ENCODE measurements at places on chromosomes 3 and 15.

DNA sequence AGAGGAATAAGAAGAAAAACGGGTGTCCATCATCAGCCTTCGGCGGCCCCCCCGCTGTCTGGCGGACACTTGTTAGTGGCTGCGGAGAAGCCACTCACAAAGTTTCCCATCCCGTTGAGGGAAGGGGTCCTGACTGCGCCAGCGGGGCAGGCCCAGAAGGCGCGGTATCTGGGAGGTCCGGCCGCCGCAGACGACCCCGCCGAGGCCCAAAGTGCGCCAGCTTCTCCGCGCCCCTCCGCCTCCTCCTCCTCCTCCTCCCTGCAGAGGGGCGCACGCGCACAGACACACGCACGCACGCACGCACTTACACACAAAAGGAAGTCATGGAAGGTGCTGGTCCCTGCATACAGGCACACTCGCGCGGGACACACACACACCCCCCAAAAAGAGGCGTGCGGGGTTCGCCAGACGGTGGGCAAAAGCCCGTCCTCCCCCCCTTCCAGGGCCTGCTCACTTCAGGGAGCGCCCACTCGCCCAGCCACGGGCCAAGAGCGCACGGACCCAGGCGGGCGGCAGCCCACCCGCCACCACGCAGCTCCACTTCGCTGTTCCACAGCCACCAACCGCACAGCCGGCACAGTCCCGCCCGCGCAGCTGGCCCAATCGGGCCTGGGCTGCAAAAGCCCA, 18.0 kb downstream of the ZNF148 start:
- peak; percentile 76 for DNase-seq

DNA sequence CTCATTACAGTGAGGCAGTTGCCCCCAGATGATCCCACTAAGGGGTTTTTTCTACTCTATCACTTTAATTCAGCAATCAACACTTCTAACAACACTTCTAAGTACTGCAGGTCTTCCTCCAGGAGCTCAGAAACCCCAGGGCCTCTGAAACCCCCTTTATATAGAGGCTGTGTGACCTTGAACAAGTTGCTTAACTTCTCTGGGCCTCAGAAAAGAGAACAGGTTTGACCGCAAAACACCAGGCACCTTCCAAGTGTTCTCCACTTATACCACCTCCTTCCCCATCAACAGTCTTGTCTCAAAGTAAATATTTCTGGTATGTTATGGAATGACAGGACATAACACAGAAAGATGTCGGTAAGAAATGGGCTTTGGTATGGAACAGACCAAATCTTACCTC, 85.7 kb upstream of the WNT5A start:
- no peak for DNase-seq

DNA sequence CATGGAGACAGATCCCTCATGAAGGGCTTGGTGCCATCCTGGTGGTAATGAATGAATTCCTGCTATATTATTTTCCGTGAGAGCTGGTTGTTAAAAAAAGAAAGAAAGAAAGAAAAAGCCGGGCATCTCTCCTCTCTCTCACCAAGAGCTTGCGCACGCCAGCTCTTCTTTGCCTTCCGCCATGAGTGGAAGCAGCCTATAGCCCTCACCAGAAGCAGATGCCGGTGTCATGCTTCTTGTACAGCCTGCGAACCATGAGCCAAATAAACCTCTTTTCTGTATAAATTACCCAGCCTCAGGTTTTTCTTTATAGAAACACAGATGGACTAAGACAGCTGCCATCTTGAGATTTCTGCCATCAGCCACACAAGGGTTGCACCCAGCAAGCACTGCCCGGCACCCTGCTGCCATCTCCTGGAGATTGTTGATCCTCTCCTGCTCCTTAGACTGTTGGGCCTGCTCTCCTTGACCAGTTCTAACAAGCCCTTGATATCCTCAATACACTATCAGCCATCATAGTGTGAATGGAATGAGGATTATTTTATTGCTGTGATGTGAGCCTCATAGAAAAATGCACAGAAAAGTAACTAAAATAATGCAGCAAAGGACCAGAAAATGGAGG, 3.5 kb upstream of the AHSG start:
- DNase-seq, result no peak

- no peak for DNase-seq
Observed at GRCh38 chr3:157045238-157045850, 114.6 kb downstream of the CCNL1 start.

DNA sequence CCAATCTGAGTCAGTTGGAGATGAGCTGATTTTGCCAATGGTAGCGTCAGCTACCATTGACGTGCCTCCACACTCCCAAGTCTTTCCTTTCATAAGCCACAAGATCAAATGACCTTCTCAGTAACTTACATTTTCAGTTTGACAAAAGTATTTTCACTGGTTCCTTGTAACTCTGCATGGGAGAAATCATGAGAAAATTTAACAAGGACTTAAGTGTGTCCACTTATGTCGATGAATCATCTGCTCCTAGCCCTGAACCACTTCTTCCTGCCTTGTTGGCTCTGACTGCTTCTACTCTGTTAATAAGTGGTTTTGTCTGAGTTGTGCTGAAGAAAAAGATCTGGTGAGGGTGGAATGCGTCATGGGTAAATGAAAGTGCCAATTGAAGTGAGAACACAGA, 101.2 kb downstream of the NFKBIZ start:
- DNase-seq, result no peak

DNA sequence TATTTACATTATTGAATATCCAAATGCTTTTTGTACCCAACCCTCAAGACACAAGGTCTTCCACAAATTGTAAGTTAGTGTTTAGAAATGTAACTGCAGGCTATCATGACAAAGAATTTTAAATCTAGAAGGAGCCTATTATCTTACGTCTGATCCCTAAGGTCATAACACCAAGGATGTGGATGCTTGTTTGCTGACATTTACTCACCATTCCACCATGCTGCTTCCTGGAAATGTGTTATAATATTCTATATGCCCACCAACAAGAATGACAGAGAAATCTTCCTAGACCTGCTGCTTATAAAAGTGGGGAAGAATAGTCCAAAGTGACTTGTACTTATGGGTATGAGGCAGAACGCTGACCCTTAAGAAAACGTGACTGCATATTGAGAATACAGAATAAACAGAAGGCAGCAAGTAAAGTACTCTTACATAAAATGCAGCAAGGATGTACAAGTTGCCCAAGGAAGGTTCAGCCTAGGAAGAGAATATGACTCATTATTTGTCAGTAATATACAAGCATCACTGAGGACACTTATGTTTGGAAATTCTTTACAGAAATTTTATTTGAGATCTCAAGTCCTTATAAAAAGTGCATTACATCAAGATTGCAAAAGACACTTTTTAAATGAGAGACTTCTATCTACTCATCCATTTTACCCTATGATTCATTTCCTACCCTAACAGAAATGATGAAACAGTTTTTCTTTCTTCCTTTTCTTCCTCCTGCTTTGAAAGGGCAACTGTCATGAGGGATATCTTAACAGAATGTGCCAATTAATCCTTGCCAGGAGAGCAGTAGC, 59.6 kb downstream of the ESYT3 start:
- DNase-seq, result no peak

- DNase-seq, result no peak
Observed at GRCh38 chr3:37571269-37571668, 290.4 kb upstream of the CTDSPL start.

DNA sequence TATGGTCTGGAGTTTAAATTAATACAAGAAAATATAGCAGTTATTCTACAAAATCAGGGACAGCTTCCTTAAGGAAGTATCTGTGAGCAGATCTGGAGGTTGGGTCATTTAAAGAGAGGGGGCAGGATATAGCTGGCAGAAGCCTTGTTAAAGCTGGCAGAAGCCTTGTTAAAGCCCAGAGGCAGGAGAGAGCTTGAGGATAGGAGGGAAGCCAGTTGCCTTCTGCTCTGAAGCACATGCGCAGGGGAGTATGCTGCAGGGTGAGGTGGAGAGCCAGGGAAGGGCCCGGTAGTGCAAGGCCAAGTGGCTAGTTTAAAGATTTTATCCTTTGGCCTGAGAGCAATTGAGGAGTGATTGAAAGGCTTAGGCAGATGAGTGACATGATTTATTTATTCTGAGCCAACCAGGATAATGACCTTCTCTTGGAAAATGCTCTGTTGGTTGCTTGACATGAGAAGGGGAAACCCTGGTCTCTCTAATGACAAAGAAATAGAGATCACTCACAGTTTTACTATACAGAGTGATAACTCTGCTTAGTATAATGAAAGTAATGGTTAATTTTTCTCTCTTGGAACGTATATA, 3.9 kb downstream of the EAF1 start:
- no peak for DNase-seq

DNA sequence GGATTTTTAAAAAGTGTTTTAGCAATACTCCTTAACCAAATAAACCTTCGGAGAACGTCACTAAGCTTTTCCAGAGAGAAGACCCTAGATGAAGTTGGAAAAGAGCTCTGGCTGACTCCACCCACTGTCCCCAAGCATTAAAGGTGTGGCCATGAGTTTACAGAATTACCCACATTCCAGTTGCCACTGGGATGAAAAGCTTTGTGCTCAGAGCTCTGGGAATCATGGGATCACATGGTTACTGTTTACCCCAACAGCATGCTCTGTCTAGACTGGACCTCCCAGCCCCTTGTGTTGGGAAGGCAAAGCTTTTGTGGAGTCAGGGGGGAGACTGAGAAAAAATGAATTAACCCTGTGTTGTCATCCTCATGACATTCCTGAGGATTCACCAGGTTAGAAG, 55.3 kb downstream of the CCK start:
- DNase-seq, result no peak

- peak; percentile 91 for DNase-seq
Observed at GRCh38 chr15:85618956-85619491, 175.7 kb downstream of the KLHL25 start.

DNA sequence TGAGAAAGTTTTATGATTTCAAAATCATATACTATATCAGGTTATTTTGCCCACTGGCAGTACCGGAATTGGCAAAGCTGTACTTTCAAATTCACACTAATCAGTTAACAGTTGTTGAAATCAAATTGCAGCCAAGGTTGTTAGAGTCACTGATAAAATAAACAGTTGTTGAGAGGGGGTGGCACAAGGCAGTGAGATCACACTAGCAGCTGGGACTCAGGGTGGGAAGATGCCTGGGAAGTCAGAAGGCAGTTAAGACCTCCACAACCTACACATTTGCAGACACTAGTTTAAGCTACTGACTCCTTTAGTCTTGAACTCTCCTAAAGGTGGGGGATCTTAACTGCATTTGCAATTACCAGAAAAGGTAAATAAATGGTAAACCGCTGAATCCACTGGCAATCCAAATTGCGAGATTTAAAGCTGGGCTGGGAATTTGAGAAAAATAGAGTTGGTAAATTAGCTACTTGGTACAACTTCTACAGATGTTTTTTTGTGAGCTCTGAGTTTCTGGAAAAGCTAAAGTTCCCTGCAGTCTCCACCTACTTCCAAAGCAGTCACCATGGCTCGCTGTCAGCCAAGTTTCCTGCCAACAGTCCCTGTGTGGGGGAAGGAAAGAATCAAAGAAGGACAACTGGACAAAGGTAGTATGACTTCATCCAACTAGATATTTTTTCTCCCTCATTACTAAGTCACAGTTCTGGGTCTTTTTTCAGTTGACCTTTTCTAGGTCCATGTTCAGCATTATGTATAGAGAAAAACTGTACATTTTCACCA, 105.7 kb downstream of the ZNF385D start:
- DNase-seq, result peak; percentile 84

- DNase-seq, result no peak
Observed at GRCh38 chr3:161559177-161559998, 62.8 kb downstream of the OTOL1 start.

DNA sequence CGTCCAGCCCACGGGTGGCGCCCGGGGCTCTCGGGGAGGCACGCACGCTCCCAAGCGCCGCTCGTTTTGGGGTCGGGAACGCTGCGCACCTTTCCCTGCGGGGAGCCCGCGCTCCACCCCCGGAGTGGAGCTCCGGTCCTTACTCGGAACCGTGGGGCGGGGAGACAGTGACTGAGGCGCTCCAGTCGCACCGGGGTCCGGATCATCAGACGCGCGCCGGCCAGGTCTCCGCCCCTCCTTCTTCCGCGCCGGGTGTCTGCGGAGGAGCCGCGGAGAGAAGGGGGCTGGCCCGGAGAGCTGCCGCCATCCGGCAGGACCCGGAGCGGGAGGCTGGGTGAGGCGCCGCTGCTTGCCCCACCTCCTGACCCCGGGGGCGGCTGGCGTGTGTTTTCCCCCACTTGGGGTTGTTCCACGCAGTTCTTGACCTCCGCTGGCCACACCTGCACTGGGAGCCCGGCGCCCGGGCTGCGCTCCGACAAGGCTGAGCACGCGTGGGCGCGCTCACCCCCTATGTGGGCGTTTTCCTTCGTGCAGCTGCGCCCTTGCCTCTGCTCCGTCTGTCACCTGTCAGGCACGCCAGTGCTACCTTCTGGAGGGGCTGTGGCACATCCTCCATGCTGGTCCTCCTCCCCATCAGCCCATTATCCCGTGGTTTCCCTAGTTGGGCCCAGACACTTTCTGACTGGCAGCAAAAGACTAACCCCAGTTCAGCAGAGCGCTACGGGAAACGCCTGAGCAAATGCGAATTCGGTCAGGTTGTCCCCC, at the start of gene MCF2L2:
Gene MCF2L2 (minus strand): TSS at position 173 of the 765 bp plus-strand sequence. CDS start 642 bp downstream, outside the sequence.
- no peak for DNase-seq

DNA sequence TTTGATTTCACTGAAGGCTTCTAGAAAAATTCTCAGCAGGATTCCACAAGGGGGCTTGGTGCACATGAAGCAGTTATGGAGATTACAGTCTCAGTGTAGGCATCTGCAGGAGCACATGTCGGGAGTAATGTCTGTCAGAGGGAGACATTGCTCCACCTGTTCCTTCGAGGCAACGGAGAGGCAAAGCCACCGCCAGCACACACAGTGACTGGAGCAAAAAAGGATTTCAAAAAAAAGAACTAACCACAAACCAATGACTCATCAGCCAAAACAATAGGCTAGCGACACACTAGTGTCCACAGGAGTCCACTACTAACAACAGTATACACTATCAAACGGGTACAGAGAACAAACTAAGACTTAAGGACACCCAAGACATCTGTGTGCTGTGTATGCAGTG, 68.9 kb downstream of the NPTN start:
- DNase-seq, result no peak

DNA sequence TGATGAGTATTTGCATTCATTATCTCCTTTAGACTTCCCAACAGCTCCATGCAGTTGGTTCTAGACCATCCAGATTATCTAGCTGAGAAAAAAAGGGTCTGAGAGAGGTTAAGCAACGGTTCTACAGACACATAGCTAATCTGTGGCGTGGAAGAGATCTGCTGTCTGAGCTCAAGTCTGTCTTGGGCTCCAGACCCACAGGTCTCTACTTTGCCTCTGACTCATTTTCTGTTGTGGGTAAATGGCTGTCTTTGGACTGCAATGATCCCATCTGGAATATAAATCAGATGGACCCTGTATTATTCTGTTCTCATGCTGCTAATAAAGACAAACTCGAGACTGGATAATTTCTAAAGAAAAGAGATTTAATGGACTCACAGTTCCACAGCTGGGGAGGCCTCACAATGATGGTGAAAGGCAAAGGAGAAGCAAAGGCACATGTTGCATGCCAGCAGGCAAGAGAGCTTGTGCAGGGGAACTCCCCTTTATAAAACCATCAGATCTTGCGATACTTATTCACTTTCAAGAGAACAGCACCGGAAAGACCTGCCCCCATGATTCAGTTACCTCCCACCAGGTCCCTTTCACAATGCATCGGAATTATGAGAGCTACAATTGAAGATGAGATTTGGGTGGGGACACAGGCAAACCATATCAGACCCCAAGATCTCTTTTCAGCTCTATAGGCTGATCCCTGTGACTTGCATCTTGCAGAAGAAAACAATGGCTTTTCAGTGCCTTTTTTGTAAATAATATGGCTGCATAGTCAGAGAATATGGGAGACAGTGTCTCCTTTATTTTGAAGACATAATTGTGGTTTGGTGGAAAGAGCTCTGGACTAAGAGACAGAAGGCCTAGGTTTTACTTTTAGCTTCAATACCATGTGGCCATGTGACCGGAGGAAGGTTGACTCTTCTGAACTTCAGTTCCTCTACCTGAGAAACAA, 24.7 kb downstream of the CEMIP start:
- DNase-seq, result no peak

All from coronary artery (tissue), 2 donors.